ENCODE measurements at places on chromosomes 7 and 10. TPM values are rescaled to one million over a fixed set of nuclear protein-coding genes. Genes with fewer than 3 reads are reported as not detected.

The HHEX gene
- 3.5 TPM for total RNA-seq

- DNase-seq = peak; percentile 7
Observed at GRCh38 chr10:11177926-11178471, 160.3 kb downstream of the CELF2 start.

The NXPH1 gene
- total RNA-seq = not detected

DNA sequence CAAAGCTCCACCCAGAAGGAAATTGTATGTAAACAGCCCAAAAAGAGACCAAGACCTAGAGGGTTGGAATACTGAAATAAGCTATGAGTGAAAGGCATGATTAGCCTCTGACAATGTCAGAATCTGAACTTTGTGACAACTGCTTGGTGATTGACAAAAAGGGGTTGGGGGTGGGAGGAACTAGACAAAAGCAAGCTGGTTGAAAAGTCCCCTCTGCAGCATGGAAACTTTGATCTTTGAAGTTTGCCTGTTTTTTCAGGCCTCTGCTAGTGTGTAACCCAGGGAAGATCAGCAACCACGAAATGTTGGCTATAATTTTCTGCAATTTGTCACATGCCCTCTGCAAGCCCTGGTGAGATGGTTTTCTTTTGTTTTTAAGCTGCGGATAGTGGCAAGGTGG, 104.8 kb upstream of the SLC25A13 start:
- DNase-seq = no peak

DNA sequence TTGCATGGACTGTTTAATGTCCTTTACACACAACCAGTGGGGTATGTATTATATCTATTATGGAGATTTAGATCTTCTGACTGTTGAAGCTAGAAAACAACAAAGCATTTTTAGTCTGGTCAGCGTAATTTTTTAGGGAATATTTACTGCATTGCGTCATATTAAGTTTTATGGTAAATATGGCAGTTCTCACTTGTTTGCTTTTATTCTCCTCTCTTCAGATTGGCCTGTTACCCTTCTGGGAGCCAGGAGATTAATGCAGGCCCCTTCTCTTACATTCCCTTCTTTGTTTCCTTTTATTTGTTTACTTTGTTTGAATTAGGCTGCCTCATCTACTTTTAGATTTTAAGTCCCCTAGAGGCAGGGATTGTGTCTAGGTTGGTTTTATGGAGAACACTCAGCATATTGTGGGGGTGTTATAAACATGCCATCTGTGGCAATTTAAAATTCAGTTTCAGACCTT, 13.8 kb downstream of the UBE2D1 start:
- DNase-seq = no peak

DNA sequence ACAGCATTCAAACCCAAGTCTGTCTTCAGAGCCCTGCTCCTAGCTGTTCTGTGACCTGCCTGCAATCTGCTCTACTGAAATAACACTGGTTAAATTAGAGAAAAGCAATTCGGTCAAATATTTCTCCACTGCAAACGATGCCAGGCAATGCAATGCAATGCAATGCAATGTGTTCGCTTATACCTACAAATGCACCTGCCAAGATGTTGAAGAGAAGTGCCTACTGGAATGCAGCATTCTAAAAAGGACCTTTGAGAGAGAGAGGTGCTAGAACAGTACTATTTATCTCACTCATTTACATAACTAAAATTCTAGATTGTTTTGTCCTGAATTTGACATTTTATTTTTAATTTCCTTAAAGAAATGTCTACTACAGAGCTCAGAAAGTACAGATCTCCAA, 157.3 kb upstream of the CDK1 start:
- no peak for DNase-seq

DNA sequence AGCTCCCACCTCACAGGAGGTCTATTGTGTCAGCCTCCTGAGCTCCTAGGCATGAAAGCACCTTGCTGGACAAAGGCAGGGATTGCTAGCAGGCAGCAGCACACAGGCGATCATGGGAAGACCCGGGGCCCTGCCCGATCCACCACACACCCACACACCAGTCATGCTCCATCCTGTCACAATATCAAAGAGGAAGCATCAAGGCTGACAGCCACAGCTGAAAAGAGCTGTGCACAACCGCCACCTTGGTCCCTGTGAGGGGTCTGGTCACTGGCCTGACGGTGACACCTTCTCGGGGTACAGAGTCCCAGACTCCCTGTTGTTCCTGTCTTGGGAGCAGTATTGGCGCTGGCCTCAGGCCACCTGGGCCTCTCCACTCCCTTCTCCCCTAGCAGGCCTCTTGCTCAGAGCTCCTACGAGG, 89.7 kb upstream of the RET start:
- no peak for DNase-seq

The LEP gene
- total RNA-seq = 2.8 TPM

DNA sequence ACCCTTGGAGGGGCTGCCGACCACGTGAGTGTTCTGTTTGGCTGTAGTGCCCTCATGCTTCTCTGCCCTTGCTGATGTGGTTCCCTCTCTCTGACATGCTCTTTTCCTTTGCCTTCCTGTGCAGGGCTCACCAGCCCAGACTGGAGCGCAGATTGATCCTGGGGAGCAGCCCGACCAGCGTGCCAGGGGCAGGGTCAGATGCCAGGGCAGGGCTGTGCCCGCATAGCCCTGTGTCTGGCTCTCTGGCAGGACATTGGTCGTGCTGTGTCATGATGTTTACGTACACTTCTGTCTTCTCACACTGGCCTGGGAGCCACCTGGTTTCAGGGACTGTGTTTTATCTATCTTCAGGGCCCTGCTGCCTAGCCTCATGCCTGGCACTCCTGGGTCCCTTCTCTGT, 300.8 kb downstream of the CAMK1D start:
- DNase-seq = no peak

- DNase-seq = no peak
Observed at GRCh38 chr7:74057216-74057925, 26.2 kb upstream of the LIMK1 start.
